HuH-7.5 (cell line): ENCODE measurements at places on chromosomes 13 and 19.
A peak's percentile ranks its signal among the peaks of the same experiment; 100 is the strongest.

- no peak for DNase-seq
These were observed 4.2 kb downstream of the LIPE start for GRCh38 chr19:42422901-42423461.

DNA sequence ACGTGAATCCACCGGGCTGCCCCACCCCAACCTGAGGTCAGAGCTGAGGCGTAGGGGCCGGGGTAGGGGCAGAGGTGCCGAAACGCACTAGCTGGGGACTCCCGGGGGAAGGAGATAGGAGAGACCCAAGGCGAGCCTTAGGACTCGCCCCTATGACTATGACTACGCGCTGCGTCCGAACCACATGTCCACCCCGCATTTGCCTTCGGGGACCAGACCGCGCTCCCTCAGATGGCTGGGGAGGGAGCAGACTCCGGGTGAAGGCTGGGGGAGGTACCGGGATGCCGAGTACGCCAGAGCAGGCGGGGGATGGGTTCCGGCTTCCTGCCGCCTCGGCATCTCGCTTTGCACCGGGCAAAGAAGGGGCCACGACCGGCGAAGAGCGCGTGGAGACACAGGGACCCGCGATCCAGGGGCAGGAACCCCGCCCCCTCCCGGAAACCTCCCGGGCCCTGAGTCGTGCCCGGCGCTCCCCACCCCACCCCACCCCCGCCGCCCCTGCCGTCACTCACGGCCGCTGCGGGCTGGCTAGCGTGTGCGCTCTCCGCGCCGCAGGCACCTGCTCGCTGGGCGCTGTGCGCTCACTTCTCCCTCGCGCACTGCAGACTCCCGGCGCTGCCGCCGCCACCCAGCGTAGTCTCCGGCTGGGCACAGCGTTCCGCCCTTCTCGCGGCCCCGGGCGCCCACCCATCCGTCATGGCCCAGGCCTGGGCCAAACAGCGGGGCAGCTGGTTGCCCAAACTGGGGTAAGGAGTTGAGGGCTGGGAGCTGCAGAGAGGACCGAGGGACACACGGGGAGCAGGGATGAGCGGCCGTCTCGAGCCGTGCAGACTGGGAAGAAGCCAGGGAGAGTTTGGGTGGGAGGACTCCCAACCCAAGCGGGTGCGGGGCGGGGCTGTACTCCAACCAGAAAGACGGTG lies 622 bp upstream of the VSTM2B start:
- DNase-seq = no peak

DNA sequence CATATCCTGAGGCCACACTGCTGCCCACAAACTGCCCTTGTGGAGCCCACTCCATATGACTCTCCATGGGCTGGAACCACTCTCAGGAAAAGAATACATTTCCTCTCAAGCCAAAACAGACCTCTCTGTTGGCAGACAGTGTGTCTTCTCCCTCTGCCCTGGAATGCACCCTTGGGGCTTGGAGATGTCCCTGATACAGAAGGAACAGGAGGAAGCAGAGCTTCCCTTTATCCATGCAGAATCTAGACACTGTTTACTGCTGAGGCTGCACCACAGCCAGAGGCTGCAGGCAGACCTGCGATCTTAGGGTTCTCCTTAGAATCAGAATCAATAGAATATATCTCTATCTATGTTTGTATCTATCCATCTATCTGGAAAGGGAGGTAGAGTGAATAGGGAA lies 26.8 kb upstream of the CYP4F8 start:
- DNase-seq = no peak

DNA sequence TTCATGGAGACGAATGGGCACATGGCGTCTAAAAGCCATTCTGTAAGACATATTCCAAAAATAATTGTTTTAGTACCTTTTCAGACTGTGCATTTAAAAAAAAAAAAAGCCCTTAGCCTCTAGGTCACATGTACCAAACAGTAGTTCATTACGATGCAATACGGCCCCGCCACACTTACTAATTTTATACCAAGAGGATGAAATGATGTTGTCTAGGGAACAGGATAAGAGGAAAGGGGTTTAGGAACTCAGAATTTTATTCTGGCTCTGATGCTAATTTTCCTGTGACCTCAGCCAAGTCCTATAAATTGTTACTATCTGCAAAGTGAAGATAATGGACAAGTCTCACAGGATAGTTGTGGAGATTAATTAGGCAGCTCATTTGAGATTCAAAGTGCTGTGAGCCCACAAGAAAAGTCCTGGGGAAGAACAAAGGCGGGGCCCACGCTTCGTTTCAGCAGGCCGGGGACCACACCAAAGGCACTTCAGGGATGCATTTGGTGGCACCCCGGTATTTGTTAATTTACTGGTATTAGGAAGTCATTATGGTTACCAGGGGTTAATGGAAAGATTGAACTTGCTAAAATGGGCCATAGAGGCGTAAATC lies 511.1 kb downstream of the IRS2 start:
- DNase-seq = no peak

DNA sequence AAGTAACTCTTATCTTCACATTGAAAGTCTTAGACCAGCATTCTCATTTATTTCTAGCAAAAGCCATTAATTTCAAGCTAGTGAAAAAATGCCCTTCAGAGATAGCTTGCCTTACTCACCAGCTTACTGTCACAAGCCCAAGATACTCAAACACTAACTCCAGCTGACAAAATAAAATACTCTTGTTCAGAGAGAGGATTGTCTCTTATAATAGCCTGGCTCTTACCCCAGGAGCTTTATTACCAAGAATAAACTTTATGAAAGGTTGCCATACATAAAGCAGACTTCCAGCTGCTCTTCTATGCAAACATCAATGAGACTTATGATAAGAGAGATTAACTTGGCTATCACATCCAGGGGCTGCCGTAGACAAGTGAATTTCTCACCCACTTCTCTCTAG lies 53.6 kb downstream of the XPO4 start:
- DNase-seq = no peak

GRCh38 chr13:106401081-106401480 lies 134.4 kb downstream of the EFNB2 start:
- DNase-seq = no peak

DNA sequence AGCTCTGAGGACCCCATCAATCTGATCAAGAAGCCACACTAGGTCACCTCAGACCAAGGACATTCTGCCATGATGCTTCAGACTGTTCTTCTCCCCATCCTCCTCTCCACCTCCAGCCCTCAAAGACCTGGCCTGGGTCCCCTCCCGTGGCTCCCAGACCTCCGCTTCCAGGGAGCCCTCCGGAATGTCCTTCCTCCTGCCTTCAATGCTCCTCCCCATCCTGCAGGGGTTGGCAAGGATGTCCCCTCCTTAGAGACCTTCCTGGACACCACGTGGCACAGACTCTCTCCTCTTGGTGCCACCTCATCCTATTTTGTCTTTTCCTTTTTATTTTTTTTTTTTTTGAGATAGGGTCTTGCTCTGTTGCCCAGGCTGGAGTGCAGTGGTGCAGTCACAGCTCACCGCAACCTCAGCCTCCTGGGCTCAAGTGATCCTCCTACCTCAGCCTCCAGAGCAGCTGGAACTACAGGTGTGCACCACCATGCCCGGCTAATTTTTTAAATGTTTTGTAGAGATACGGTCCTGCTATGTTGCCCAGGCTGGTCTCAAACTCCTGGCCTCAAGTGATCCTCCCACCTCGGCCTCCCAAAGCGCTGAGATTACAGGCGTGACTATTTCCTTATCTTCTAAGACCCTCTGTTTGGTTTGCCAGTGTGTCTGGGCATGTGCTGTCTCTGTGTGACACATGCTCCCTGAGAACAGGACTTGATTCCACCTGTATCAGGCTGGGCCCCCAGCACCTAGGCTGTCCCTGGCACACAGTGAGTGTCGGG lies 84.9 kb downstream of the GNG7 start:
- DNase-seq = no peak

DNA sequence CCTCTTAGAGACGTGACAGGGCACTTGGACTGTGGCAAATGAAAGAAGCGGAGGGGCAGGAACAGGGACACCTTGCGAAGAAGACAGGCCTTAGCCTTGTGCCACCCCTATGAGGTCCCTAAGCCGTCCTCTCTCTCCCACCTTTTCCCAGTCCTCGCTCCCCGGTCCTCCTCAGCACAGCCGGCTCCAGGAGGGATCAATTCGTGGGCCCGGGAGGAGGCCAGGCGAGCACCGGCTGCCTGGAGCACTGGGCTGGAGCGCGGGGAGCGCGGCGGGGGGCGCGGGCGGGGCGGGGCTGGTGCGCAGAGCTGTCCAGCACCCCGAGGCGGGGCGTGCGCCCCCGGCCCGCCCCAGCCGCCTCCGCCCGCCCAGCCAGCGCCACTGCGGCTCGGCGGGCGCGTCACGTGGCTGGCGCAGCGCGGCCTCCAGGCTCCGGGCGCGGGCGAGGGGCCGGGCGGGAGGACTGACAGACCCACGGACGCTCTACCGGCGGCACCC lies at the start of gene LRP3:
Gene LRP3, plus strand, starts transcription at position 466 of the 498 bp plus-strand sequence. CDS start 456 bp downstream, outside the sequence.
- DNase-seq = peak; percentile 72

- no peak for DNase-seq
These were observed 3.8 kb upstream of the SLC8A2 start for GRCh38 chr19:47475465-47475864.
